Fibroblast of pulmonary artery (primary cell): ENCODE measurements at places on chromosomes 1 and 21.
A peak's percentile ranks its signal among the peaks of the same experiment; 100 is the strongest.

DNA sequence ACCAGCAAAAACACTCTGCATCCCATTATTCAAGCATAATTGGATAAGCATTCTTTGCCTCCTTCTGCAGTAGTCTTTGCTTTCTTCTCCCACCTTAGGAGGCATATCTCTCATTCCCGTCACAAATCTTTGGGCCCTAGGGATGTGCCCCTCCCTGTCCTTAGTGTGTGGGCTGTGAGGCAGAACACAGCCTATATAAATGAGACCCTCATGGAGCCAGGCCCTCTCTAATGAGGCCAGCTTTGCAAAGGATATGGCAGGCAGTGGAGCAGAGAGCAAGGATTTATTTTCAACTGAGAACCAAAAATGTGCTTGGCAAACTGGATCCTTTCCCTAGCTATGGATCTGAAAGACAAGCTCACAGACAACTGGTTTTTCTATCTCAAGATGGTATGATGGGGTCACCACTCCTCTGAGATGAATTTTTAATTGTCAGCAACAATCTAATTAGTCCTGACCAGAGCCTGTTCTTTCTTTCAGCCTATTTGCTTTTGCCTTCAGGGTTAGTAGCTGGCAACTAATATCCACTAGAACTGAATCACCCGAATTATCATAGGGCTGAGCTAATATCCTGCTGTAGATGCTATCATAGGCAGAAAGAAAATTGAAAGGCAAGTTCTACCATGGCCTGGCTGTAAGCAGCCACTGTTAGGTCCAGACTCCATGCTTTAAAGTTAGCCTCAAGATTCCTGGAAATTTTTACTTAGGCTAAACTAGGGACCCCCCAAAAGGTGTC lies 134.2 kb downstream of the SYT2 start:
- DNase-seq = peak; percentile 52

GRCh38 chr1:205782627-205783432 lies 7.5 kb upstream of the RAB29 start:
- no peak for DNase-seq

DNA sequence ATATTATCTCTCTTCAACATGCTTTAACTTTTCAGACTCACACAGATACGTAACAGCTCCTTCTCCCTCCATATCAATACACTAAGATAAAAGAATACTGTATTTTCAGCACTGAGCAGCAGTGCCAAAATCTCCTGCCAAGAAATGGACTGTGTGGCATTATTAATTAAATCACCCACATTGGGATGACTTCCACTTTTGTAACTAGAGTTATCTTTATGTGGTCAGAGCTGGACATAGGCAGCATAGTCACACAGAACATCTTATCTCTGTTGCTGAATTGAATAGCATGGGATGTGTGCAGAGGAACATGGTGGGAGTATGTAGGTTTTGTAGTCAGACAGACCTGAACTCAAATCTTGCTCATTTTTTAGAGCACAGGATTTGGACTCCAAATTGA lies 41.4 kb upstream of the CACYBP start:
- no peak for DNase-seq

DNA sequence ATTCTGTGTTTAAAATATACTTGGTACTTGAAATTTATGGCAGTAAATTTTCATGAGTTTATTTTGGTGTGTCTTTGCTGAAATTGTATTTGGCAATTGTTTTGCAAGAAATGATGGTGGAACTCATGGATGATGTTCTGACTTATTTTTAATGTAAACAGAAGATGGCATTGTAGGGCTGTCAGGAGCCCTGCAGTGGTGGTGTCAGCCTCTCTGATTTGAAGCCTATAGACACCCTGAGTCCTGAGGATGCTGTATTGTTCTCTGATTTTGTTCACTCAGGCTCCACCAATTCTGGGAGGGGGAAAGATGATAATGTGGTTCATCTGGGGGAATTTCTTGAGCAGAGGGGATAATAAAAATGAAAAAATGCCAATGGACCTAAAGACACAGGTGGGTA lies 79.8 kb downstream of the LHX8 start:
- DNase-seq = no peak

DNA sequence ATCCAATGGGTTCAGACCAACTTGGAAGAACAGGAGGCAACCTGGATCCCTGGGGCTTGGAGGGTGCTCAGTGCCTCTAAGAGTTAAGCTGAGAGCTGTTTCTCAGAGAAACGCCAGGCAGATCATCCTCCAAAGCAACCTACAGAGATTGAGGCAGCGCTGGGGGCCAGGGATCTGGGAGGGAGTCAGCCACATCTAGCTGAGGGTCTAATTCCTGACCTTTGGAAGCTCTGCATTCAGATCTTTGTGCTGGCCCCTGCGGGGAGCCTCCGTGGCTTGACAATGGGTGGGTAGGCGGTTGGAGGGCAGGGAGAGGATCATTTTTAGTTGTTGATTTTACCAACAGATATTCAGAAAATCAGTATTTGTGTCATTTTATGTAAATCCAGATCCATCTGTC lies 79.3 kb downstream of the DDX20 start:
- DNase-seq = no peak

DNA sequence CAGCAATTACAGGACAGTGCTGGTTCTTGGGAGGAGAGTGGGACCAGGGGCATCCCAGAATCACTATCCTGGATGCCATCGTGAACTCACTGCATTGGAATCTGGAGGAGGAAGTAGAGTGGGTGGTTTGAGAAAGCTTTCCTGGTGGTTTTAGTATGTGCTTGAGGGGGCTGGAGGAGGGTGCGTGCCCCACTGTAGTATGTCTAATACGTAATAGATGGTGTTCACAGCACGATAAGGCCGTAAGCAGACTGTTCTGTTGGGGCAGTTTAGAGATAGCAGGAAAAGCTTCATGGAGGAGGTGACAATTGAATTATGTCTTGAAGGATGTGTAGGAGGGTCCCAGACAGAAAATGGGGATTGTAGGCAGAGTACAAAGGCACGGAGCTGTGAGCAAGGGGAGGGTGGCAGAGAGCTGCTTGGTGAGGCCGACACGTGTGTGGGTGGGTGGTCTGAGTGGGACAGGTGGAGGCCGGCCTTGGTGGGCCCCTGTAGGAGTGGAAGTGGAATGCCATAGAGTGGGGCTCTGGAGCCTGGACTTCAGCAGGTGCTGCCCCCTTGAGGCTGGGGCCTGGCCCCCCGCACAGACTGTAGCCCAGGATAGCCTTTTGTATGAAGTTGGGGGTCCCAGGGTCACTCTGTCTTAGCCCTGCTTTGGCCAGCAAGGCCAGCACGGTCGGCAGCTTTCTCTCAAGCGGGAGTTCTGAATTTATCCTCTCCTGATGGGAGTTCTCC lies 37.0 kb downstream of the IL6R start:
- DNase-seq = peak; percentile 81

GRCh38 chr1:192545896-192546521 lies 29.6 kb upstream of the RGS1 start:
- DNase-seq = peak; percentile 64

- DNase-seq = no peak
Measured at GRCh38 chr1:81358151-81358550, 442.6 kb upstream of the ADGRL2 start.

GRCh38 chr1:150564051-150564991 lies 15.1 kb downstream of the MCL1 start:
- peak; percentile 49 for DNase-seq

GRCh38 chr1:1752190-1752589 lies 26.1 kb downstream of the NADK start:
- DNase-seq = no peak

GRCh38 chr21:45470773-45471524 lies 66.0 kb downstream of the COL18A1 start:
- peak; percentile 93 for DNase-seq

- peak; percentile 82 for DNase-seq
Measured at GRCh38 chr1:94805912-94806311, 14.2 kb upstream of the SLC44A3 start.

- no peak for DNase-seq
Measured at GRCh38 chr1:230366504-230366915, 59.6 kb downstream of the PGBD5 start.
